ENCODE measurements at places on chromosomes 16 and 17.

GRCh38 chr16:64356267-64356666 lies 765.6 kb downstream of the CDH11 start:
- DNase-seq, result no peak

- no peak for DNase-seq
Measured at GRCh38 chr16:48059936-48060335, 95.9 kb downstream of the ABCC12 start.

- DNase-seq, result no peak
Measured at GRCh38 chr17:12536472-12536871, 129.2 kb upstream of the MYOCD start.

DNA sequence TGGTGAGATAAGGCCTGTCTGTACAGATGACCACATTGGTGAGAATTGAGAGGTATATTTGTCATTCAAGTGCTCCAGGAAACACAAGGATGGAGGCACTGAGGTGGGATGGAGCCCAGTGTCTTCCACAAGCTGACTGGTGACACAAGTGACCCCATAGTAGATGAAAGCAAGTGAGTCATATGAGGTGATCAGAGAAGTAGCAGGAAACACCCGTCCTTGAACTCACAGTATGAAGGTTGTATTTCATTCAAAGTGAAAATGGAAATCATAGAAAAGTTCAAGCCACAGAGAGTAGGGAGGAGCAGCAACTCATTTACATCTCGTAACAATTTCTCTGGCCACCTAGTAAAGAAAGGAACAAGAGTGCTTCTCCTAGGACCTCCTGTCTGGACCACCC lies 609.8 kb downstream of the HS3ST4 start:
- DNase-seq, result no peak

- no peak for DNase-seq
Measured at GRCh38 chr17:21090902-21091618, 35.7 kb upstream of the DHRS7B start.

GRCh38 chr17:61837175-61838051 lies 25.9 kb downstream of the BRIP1 start:
- DNase-seq, result peak; percentile 62

GRCh38 chr16:24921229-24921628 lies 75.5 kb downstream of the SLC5A11 start:
- no peak for DNase-seq

DNA sequence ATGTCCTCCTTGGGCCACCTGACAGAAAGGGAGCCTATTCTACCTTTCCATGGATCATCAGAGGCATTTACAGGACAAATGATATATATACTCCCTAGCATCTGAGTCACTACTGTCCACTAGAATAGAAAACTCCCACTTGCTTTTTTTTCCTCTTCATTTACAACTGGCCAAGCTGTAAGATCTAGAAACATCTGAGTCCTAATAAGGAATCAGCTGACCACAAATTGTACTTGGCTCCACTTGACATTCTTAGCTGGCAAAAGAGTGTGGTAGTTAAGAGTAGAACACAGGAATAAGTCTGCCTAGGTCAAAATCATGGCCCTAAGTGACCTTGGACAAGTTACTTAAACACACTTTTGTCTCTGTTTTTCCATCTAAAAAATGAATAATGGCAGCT lies 5.2 kb downstream of the RUSF1 start:
- no peak for DNase-seq

DNA sequence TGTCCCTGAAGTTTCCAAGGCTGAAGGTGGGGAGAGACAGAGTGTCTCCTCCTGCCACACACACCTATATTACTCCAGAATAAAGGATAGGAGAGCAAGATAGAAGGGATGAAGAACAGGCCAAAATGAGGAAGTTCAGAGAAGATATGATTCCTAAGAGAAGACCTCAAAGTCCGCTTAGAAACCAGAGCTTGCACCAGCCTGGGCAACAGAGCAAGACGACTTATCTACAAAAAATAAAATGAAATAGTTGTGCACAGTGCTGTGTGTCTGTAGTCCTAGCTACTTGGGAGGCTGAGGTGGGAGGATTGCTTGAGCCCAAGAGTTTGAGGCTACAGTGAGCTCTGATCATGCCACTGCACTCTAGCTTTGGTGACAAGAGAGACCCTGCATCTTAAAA lies 128.2 kb downstream of the HS3ST3B1 start:
- no peak for DNase-seq

GRCh38 chr16:23966597-23967394 lies 131.0 kb downstream of the PRKCB start:
- DNase-seq, result no peak

GRCh38 chr17:71071837-71072236 lies 902.5 kb downstream of the KCNJ2 start:
- no peak for DNase-seq

GRCh38 chr17:4229627-4230541 lies 33.9 kb downstream of the ANKFY1 start:
- no peak for DNase-seq

DNA sequence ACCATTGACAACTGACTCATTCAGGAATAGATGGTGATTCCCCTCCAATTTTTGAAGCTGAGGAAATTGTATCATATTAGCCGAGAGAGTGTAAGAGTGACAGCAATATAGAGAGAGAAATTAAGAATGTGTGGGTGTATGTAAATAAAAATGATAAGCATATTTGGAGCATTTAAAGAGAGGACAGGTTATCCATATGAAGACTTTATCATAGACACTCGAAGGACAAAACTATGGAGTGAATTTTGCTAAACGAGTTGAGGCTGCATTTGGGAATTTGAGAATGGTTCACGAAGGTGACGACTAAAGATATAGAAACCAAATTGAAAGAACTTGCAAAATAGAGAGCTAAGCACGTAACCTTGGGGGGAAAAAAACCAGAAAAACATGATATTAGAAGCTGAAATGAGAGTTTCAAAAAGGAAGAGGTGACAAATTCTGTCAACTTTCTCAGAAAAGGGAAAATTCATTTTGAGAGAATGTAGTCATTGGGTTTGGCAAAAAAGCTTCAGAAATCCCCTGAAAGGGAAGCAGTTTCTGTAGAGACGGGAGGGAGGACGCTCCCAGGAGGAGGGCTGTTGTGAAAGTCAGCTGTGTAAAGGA lies 129.7 kb downstream of the KCNJ2 start:
- DNase-seq, result no peak

GRCh38 chr16:87506423-87507350 lies 13.9 kb upstream of the ZCCHC14 start:
- DNase-seq, result no peak

- no peak for DNase-seq
Measured at GRCh38 chr16:57617604-57618111, 10.8 kb upstream of the ADGRG1 start.

- DNase-seq, result peak; percentile 45
Measured at GRCh38 chr17:14299280-14300141, 1.4 kb upstream of the HS3ST3B1 start.

DNA sequence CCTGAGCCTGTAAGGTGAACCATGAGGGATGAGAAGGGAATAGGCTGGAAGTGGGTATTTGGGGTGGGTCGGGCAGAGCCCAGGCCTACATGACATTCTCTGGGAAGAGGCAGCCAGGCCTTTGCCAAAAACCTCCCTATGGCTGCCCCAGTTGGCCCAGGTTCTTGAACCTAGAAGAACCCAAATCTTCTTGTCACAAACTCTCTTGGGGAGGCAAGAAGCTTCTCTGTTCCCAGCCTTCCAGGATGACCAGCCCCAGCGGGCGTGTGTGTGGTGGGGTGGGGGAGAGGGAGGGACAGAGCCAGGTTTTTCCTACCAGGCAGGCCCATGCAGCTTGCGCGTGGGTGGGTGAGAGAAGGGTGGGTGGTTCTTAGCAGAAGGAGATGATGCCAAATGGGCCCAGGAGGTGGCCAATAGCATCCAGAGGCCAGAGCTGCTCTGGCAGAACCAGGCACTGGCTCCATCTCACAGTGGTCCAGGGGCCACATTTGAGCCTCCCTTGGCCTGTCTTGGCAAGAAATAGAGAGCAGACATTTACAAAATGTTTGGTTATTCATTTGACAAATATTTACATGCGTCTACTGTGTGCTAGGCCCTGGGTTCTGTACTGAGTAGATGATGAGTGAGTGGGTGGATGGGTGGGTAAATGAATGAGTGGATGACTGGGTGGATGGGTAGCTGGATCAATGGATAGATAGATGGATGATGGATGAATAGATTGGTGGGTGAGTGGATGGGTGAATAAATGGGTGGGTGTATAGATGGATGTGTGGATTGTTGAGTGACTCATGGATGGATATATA lies 44.3 kb upstream of the PLCG2 start:
- DNase-seq, result no peak

- no peak for DNase-seq
Measured at GRCh38 chr17:77877646-77878355, 80.7 kb upstream of the TNRC6C start.
